Uterus (tissue), 4 donors: ENCODE measurements at places on chromosomes 13 and 19. TPM values are rescaled to one million over a fixed set of nuclear protein-coding genes. Genes with fewer than 3 reads are reported as not detected.

Gene SIGLEC12
- not detected for total RNA-seq

Gene ICAM4
- total RNA-seq, result 0.41 TPM

Gene FUZ
- total RNA-seq, result 10.5 TPM

Gene ITGBL1
- total RNA-seq, result 19.4 TPM

GRCh38 chr19:5719274-5719960 is 529 bp downstream of the LONP1 start:
- H3K36me3 ChIP-seq, result no peaks in the 10 kb centered on the region
- H3K27me3 ChIP-seq, result no peaks in the 10 kb centered on the region
- DNase-seq, result no peak
- no peaks in the 10 kb centered on the region for H3K4me1 ChIP-seq
- H3K4me3 ChIP-seq, result peak overlapping the region; percentile 94

- H3K4me1 ChIP-seq, result no peaks in the 10 kb centered on the region
- H3K4me3 ChIP-seq, result no peak overlapping the region
- H3K27ac ChIP-seq, result no peak overlapping the region
These were observed 158.9 kb downstream of the ZIC5 start for GRCh38 chr13:99812625-99813024.

DNA sequence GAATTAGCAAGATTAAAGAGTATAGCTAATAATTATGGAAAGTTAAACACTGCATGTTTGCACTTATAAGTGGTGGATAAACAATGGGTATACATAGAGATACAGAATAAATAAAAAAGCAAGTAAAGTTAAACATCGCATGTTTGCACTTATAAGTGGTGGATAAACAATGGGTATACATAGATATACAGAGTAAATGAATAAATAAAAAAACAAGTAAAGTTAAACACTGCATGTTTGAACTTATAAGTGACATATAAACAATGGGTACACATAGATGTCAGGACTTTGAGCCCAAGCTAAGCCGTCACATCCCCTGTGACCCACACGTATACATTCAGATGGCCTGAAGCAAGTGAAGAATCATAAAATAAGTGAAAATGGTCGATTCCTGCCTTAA is 1533.3 kb upstream of the SPRY2 start:
- DNase-seq, result no peak
- no peaks in the 10 kb centered on the region for H3K27me3 ChIP-seq
- no peak overlapping the region for H3K27ac ChIP-seq
- H3K4me1 ChIP-seq, result no peaks in the 10 kb centered on the region

- H3K27ac ChIP-seq, result no peak overlapping the region
- no peaks in the 10 kb centered on the region for H3K27me3 ChIP-seq
- DNase-seq, result no peak
- H3K4me1 ChIP-seq, result no peaks in the 10 kb centered on the region
- H3K36me3 ChIP-seq, result no peaks in the 10 kb centered on the region
These were observed 668.1 kb downstream of the SLITRK5 start for GRCh38 chr13:88339271-88339741.

GRCh38 chr13:104773775-104774174 is 1707.6 kb upstream of the SLC10A2 start:
- H3K27me3 ChIP-seq, result no peaks in the 10 kb centered on the region
- no peak overlapping the region for H3K4me3 ChIP-seq
- no peaks in the 10 kb centered on the region for H3K4me1 ChIP-seq
- no peak overlapping the region for H3K27ac ChIP-seq

DNA sequence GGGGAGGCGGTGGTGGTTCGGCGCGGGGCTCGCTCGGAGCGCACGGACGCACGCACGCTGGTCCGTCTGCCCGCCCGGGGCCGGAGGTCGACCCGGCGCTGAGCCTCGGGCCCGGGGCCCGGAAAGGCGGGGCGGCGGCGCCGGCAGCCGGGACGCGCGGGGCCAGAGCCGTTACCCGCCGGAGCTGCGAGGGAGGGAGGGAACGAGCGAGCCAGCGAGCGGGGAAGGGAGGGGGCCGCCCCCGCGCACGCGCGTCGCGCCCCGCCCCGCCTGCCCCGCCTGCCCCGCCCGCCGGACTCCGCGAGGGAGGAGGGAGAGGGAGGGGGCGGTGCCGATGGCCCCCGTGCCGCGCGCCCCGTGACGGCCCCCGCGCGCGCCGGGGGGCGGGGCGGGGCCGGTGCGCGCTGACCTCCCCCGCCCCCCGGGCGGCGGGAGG is 15.0 kb downstream of the CIC start:
- no peaks in the 10 kb centered on the region for H3K27me3 ChIP-seq
- no peaks in the 10 kb centered on the region for H3K36me3 ChIP-seq
- peak; percentile 87 for DNase-seq
- H3K27ac ChIP-seq, result peak overlapping the region; percentile 97

DNA sequence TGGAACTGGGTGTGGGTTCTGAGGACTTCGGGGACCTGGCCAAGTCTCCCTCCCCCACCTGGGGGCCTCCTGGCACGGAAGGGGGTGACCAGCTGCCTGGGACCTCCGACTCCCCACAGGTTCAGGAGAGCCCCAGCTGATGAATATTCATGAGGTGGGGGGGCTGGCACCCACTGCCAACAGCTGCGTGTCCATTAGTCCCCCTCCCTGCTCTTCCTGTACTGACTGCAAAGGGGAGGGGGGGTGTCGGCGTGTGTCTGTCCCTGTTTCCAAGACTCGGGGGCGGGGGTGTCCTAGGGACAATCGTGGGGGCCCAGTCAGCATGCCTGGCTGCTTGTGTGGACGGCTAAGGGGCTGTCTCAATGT is 10.6 kb upstream of the NFIX start:
- H3K4me1 ChIP-seq, result no peaks in the 10 kb centered on the region
- H3K4me3 ChIP-seq, result no peak overlapping the region
- H3K27ac ChIP-seq, result no peak overlapping the region

DNA sequence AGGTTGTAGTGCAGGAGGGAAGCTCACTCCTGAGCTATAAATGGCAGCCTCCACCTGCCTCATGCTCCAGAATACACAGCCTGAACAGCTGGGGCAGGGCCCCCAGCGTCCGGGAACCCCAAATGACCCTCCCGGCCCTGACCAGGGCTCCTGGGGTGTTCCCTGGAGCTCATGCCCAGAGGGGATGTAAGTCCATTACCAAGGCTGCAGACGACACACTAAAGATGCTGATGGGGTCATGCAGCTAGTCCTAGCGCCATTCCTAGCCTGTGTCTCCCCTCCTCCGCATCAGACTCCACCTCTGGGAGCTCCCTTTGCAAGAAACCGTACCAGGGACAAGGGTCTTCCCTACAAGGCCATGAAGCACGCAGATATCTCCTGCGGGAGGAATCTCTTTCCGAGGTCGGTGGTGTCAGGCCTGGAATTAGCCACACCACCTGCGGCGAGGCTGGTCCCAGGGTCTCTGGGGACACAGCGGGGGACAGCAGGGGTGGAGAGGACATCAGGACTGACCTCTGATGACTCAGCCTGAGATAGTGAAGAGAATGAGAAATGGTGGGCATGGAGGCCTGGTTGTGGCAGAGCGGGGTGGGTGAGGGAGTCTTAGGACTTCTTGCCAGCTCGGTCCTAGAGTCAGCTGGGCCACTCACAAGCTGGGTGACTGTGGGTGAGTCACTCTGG is 11.9 kb upstream of the TPM4 start:
- peak overlapping the region; percentile 61 for H3K27ac ChIP-seq
- H3K4me1 ChIP-seq, result no peaks in the 10 kb centered on the region
- DNase-seq, result no peak
- H3K36me3 ChIP-seq, result no peaks in the 10 kb centered on the region
- no peak overlapping the region for H3K4me3 ChIP-seq

- no peaks in the 10 kb centered on the region for H3K36me3 ChIP-seq
- no peaks in the 10 kb centered on the region for H3K27me3 ChIP-seq
- H3K27ac ChIP-seq, result no peak overlapping the region
- no peak for DNase-seq
- H3K4me1 ChIP-seq, result no peaks in the 10 kb centered on the region
- no peak overlapping the region for H3K4me3 ChIP-seq
These were observed 25.8 kb downstream of the EPN1 start for GRCh38 chr19:55700813-55701212.

- no peaks in the 10 kb centered on the region for H3K4me1 ChIP-seq
- H3K36me3 ChIP-seq, result no peaks in the 10 kb centered on the region
- no peaks in the 10 kb centered on the region for H3K27me3 ChIP-seq
- H3K4me3 ChIP-seq, result no peak overlapping the region
- DNase-seq, result no peak
- no peak overlapping the region for H3K27ac ChIP-seq
These were observed 319.4 kb upstream of the HTR2A start for GRCh38 chr13:47216176-47216822.

DNA sequence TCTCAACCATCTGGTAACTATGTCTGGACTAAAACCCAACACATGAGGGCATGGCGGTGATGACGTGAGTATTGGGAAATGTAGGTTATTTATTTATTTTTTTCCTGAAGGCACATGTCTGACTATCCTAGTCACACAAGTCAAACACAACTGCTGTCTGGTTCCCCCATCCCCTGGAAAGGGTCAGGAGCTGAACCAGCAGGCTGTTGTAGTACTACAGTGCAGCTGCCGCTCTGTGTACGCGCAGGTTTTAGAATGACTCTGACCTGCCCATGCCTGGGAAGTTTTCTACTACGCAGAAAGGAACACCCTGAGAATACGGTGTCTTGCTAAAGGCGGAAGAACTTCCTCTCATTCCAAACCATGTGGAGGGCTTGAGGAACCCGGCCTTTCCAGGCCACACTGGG is 1.2 kb downstream of the SLC7A1 start:
- peak; percentile 52 for DNase-seq
- no peaks in the 10 kb centered on the region for H3K4me1 ChIP-seq
- no peaks in the 10 kb centered on the region for H3K36me3 ChIP-seq

DNA sequence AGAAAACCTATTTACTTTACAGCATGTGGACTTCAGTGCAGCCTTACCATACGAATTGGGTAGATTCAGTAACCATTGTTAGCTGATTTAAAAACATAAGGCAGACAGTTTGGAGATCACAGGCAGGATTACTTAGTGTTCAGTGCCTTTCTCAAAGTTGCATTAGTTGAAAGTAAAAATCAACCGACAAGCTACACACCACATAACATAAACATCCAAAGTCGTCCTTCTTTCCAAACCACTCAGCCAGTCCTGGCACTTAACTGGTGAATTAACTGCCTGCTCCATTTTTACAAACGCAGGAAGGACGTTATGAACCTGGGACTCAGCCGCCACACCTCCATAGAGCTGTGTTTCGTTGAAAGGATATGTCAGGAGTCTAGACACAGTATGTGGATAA is 91.4 kb downstream of the COL4A1 start:
- DNase-seq, result no peak
- H3K4me3 ChIP-seq, result no peak overlapping the region
- peak overlapping the region; percentile 55 for H3K27ac ChIP-seq
- H3K27me3 ChIP-seq, result no peaks in the 10 kb centered on the region
- H3K36me3 ChIP-seq, result no peaks in the 10 kb centered on the region

DNA sequence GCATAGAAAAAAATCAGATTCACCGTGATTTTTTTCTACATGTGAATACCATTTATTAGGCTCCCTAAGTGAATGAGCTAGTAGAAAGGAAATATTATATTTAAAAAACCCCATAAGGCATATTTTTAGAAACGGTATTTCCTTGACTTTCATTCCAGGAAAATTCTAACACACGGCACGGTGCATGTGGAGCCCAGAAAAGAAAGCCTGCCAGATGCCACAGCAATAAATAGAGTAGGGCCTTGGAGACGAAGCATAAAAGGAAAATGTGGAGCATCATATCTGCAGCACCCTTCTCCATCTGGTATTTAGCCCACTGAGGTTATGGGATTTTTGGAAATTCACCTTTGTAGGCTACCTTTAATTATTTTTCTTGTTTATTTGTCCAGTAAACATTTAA is 314.4 kb downstream of the ENOX1 start:
- no peaks in the 10 kb centered on the region for H3K36me3 ChIP-seq
- no peaks in the 10 kb centered on the region for H3K27me3 ChIP-seq
- DNase-seq, result no peak
- no peak overlapping the region for H3K4me3 ChIP-seq
- peaks cover 8% of the 10 kb centered on the region for H3K4me1 ChIP-seq

- H3K4me3 ChIP-seq, result no peak overlapping the region
- H3K27me3 ChIP-seq, result no peaks in the 10 kb centered on the region
- DNase-seq, result no peak
- H3K4me1 ChIP-seq, result no peaks in the 10 kb centered on the region
- no peaks in the 10 kb centered on the region for H3K36me3 ChIP-seq
These were observed 283.8 kb downstream of the DCT start for GRCh38 chr13:94195715-94196114.

DNA sequence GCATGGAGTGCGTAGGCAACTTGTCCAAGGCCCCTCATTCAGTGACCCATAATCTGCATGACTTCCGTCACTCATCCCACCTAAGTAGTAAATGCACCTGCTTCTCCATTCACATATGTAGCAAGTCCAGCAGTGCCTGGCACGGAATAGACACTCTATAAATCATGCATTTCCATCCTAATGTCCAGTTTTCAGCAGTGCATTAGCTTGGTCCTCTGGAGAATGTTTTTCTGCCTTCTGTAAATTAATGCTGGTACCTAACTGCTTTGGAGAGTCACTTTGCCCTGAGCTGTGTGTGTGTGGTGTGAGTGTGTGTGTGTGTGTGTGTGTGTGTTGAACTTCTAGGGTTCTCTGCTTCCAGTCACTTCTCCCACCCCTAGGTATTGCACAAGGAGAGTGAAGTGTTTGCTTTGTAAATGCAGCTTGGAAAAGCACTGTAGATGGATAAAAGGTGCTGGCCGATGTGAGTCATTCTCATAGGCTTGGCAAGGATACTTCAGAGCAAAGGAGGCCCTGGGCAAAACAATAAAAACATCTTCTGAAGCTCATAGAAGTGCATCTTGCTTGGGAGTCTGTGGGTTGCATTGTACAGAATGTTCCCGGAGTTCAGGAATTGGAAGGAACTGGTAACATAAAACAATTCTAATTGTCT is 181.8 kb downstream of the KATNAL1 start:
- peak; percentile 92 for DNase-seq
- no peaks in the 10 kb centered on the region for H3K27me3 ChIP-seq
- peak overlapping the region; percentile 89 for H3K27ac ChIP-seq
- peaks cover 18% of the 10 kb centered on the region for H3K4me1 ChIP-seq
- H3K36me3 ChIP-seq, result no peaks in the 10 kb centered on the region

DNA sequence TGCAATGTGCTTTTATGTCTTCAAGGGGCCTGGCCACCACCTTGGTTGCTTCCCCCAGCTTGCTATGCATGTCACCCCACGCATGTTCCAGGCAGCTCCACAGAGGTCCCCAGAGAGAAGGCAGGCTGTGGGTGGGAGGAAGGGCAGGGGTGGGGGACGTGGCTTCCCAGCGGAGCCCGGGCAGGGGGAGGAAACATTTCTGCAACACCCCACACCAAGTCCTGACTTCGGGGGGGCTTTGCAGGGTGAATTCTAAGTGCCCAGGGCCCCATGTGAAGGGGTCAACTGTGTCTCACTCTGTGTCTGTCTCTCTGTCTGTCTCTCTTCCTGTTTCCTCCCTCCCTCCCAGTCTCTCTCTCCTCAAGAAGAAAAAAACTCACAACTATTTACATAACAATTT is 39.6 kb downstream of the LTBP4 start:
- DNase-seq, result no peak
- no peaks in the 10 kb centered on the region for H3K27me3 ChIP-seq
- H3K4me3 ChIP-seq, result no peak overlapping the region
- no peaks in the 10 kb centered on the region for H3K36me3 ChIP-seq
- H3K4me1 ChIP-seq, result peaks cover 7% of the 10 kb centered on the region
